ENCODE measurements at places on chromosomes 12 and 14. TPM values are rescaled to one million over a fixed set of nuclear protein-coding genes. Genes with fewer than 3 reads are reported as not detected.

The TAPBPL gene
- 3.2 TPM for total RNA-seq

The PLEKHG7 gene
- total RNA-seq: not detected

The SOAT2 gene
- total RNA-seq: not detected

The TSPAN8 gene
- total RNA-seq: not detected

The CLEC14A gene
- 0.24 TPM for total RNA-seq

The MIP gene
- not detected for total RNA-seq

The CATSPERB gene
- total RNA-seq: 1.2 TPM

The TAS2R50 gene
- 0.96 TPM for total RNA-seq

The RNASE4 gene
- 7.2 TPM for total RNA-seq

The AHNAK2 gene
- total RNA-seq: 574 TPM

The GALNT4 gene
- total RNA-seq: 9.0 TPM

The RAD9B gene
- total RNA-seq: 0.21 TPM

All from tracheal epithelial cell (primary cell).